ENCODE measurements at places on chromosomes 3 and 15. TPM values are rescaled to one million over a fixed set of nuclear protein-coding genes. Genes with fewer than 3 reads are reported as not detected.

Gene CEP152
- total RNA-seq: 5.3 TPM

Gene SLC15A2
- 0.98 TPM for total RNA-seq

Gene ATP13A5
- total RNA-seq: 4.5 TPM

Gene GOLGA8J
- not detected for total RNA-seq

Gene AGTR1
- 20.3 TPM for total RNA-seq

Gene MORC1
- under 0.01 TPM for total RNA-seq

Gene RAB43
- total RNA-seq: 17.0 TPM

Gene CLDN11
- 28.8 TPM for total RNA-seq

Gene CD200
- 17.0 TPM for total RNA-seq

Gene PHLDB2
- 94.4 TPM for total RNA-seq

Gene GPR149
- not detected for total RNA-seq

Gene SMCO1
- not detected for total RNA-seq

Gene NRROS
- total RNA-seq: 4.3 TPM

Gene DCLK3
- 0.16 TPM for total RNA-seq

Gene CACNA1D
- 32.1 TPM for total RNA-seq

Gene CD86
- 7.3 TPM for total RNA-seq

Gene ZNF620
- total RNA-seq: 4.1 TPM

Gene ALG1L2
- not detected for total RNA-seq

Gene TERC
- 179 TPM for total RNA-seq

Gene ALDH1A2
- 6.1 TPM for total RNA-seq

Gene DUOX2
- total RNA-seq: 0.16 TPM

Gene BSN
- total RNA-seq: 0.15 TPM

Gene FEZF2
- not detected for total RNA-seq

Gene SENP2
- total RNA-seq: 34.4 TPM

Gene ITGA11
- total RNA-seq: 7.8 TPM

Gene LINS1
- 70.4 TPM for total RNA-seq

Gene RARRES1
- 403 TPM for total RNA-seq

Gene ZNF654
- 26.3 TPM for total RNA-seq

Gene DHX36
- 122 TPM for total RNA-seq

Gene EFCAB12
- total RNA-seq: 0.32 TPM

Gene NAA80
- total RNA-seq: 6.0 TPM

Gene GOLGA8S
- total RNA-seq: not detected

Gene FBXW12
- 0.66 TPM for total RNA-seq

Gene TIPIN
- 5.0 TPM for total RNA-seq
